Esophagus muscularis mucosa (tissue), 4 donors: ENCODE measurements at places on chromosomes 1 and 21. TPM values are rescaled to one million over a fixed set of nuclear protein-coding genes. Genes with fewer than 3 reads are reported as not detected.
A peak's percentile ranks its signal among the peaks of the same experiment; 100 is the strongest.

FAM43B gene
- 4.2 TPM for total RNA-seq

PRAMEF33 gene
- not detected for total RNA-seq

EDN2 gene
- total RNA-seq, result not detected

IGSF21 gene
- 1.1 TPM for total RNA-seq

PDZK1 gene
- not detected for total RNA-seq

- no peak for DNase-seq
These were observed 1.1 kb upstream of the AJAP1 start for GRCh38 chr1:4653328-4653660.

DNA sequence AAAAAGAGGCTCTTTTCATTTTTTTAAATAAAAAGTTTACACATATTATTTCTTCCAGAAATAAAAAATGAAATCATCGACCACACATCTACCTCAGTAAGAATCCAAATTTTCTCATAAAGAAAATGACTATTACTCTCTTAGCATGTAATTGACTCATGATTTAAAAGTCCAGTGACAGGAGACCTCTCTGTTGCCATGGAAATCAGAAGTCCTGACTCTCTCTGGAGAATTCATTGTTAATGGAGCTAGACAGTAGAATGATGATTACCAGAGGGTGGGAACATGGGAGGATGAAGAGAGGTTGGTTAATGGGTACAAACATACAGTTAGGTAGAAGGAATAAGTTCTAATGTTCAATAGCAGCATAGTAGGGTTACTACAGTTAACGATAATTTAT is 5.0 kb upstream of the CLCA4 start:
- no peak for DNase-seq

DNA sequence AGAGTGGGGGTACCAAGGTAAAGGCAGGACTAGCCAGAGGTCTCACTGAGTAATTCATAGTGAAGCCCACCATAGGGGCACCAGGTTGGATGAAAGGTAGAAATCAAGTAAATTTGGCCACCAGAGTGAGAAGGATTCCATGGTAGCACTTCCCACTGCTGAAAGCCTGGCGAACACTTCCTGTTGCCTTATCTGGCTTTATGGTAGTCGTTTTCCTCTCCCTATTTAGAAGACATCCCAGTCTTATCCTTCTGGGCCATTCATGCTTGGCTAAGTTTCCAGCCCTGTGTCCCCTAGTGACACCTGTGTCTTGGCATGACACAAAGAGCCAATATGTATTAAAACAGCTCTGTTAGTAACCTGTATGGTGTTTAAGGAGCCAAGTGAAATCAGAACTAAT is 74.3 kb upstream of the SIPA1L2 start:
- DNase-seq, result no peak

GRCh38 chr1:39727221-39727931 is 11.3 kb upstream of the PPIE start:
- DNase-seq, result peak; percentile 29

GRCh38 chr1:8777867-8778266 is 39.6 kb downstream of the RERE start:
- no peak for DNase-seq

- DNase-seq, result no peak
These were observed 23.4 kb downstream of the RD3 start for GRCh38 chr1:211468595-211468994.

- peak; percentile 78 for DNase-seq
These were observed 56.3 kb upstream of the FBXO28 start for GRCh38 chr1:224057461-224058199.
